ENCODE measurements at places on chromosomes 7 and 10. TPM values are rescaled to one million over a fixed set of nuclear protein-coding genes. Genes with fewer than 3 reads are reported as not detected.

VSTM2A gene
- total RNA-seq: 0.72 TPM

SUN3 gene
- total RNA-seq: not detected

NANOS1 gene
- total RNA-seq: 0.60 TPM

DNAH11 gene
- total RNA-seq: 0.12 TPM

SLC26A4 gene
- 0.52 TPM for total RNA-seq

FZD8 gene
- 9.4 TPM for total RNA-seq

CCDC136 gene
- total RNA-seq: 25.3 TPM

SLK gene
- 38.5 TPM for total RNA-seq

SAP25 gene
- 13.3 TPM for total RNA-seq

LRRC17 gene
- total RNA-seq: 10.6 TPM

ATXN7L1 gene
- total RNA-seq: 16.3 TPM

PRKCQ gene
- total RNA-seq: 1.4 TPM

INA gene
- total RNA-seq: 0.40 TPM

POT1 gene
- total RNA-seq: 19.3 TPM

EN2 gene
- not detected for total RNA-seq

OR6B1 gene
- total RNA-seq: not detected

DGKI gene
- 3.1 TPM for total RNA-seq

All from mucosa of gallbladder (tissue), 1 donor.